CD4-positive, alpha-beta T cell treated with Interleukin-6 at 100 ng/mL for 8 hours (primary cell): ENCODE measurements at places on chromosomes 13 and 19.
A peak's percentile ranks its signal among the peaks of the same experiment; 100 is the strongest.

GRCh38 chr13:110683203-110683883, 22.6 kb downstream of the CARS2 start:
- DNase-seq: peak; percentile 23

DNA sequence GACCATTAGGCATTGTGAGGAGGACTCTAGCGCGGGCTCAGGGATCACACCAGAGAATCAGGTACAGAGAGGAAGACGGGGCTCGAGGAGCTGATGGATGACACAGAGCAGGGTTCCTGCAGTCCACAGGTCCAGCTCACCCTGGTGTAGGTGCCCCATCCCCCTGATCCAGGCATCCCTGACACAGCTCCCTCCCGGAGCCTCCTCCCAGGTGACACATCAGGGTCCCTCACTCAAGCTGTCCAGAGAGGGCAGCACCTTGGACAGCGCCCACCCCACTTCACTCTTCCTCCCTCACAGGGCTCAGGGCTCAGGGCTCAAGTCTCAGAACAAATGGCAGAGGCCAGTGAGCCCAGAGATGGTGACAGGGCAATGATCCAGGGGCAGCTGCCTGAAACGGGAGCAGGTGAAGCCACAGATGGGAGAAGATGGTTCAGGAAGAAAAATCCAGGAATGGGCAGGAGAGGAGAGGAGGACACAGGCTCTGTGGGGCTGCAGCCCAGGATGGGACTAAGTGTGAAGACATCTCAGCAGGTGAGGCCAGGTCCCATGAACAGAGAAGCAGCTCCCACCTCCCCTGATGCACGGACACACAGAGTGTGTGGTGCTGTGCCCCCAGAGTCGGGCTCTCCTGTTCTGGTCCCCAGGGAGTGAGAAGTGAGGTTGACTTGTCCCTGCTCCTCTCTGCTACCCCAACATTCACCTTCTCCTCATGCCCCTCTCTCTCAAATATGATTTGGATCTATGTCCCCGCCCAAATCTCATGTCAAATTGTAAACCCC, 2.8 kb upstream of the CEACAM5 start:
- no peak for DNase-seq

DNA sequence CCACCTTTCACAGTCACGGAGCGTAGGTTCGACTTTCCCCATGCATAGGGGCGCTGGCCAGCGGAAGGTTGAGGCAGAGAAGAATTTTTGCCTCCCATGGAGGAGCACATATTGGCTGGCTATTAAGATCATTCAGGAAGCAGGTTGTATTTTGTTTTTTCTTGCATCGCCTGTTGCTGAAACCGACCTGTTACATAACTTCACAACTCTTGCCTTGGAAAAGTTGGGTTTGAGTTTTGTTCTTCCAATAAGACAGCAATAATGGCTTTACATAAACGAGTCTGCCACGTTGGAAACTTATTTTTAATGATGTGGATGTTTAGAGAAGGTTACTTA, 1.4 kb downstream of the UPF1 start:
- no peak for DNase-seq

GRCh38 chr19:30649934-30650614, 277.9 kb downstream of the ZNF536 start:
- DNase-seq: no peak

DNA sequence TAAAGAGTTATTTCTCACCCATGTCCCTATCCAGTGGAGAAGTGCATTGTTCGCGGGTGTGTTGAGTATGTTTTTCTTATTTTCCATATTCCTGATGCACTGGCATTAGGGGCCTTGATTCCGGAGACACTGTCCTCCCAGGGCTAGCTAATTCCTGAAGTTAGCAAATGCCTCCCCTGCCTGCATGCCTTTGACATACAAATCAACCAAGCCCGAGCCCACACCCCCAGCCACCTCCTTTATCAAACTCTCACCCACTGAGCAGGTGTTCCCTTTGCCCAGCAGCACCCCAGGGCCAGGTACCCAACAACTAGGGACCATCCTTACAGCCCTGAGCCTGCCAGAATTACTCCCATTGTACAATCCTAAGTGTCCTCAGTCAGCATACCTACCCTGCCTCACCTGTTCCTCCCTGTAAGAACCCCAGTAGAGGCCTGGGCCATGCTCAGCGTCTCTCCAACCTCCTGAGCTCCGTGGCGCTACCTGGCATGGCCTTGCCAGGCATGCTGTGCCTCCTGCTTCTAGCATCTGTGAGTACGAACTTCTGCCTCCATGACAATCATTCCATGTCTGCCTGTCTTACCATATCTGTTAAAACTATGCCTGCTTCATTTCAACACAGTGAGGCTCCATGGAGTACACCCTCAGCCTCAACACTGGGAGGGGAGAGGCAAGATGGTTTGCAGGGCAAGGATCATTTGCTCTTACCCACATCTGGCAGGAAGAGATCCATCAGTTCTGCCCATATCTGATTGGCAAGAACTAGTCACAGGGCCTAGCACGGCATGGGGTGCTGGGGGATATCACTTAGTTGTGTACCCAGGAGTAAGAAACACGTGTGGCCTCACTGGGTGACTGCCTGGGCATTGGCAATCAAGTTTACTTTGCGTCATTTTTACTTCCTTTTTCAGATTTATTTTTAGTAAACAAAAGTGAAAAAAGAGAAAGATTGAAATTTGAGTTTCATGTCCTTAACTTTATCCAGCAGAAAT, 203.9 kb downstream of the SHISA2 start:
- no peak for DNase-seq

DNA sequence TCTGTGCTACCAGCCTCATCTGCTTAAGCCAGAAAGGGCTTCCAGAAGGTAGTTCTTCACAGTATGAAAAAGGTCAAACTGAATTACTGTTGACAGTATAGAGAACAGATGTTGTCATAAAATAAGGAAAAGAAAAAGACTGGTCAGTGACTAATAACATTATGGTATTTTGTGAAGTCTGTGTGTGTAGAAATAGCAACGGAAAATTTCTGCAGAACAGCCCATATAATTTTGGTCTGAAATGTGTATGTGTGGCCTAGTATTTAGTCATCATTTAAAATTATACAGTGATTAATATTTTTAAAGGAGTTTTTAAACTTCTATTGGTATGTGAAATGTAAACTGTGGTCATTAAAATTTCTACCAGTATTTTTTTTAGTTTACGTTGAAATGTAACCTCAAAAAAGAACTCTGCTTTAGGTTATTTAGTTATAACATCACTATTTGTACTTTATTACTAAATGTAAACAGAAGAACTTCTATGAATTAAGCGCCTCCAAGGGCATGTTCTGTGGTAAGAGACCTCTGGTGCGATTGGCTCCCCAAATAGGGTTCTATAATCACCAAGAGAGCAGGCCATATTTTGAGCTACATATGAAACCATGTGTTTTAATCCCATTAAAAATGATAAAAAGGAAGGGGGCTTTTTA, 3.3 kb upstream of the GPR183 start:
- DNase-seq: no peak

GRCh38 chr19:51703575-51704515, 10.7 kb downstream of the SPACA6 start:
- peak; percentile 96 for DNase-seq

- no peak for DNase-seq
Measured at GRCh38 chr19:31759359-31759758, 410.1 kb upstream of the TSHZ3 start.

- no peak for DNase-seq
Measured at GRCh38 chr13:30647824-30648521, 30.3 kb downstream of the USPL1 start.

GRCh38 chr13:112451512-112452379, 75.6 kb downstream of the SPACA7 start:
- no peak for DNase-seq

DNA sequence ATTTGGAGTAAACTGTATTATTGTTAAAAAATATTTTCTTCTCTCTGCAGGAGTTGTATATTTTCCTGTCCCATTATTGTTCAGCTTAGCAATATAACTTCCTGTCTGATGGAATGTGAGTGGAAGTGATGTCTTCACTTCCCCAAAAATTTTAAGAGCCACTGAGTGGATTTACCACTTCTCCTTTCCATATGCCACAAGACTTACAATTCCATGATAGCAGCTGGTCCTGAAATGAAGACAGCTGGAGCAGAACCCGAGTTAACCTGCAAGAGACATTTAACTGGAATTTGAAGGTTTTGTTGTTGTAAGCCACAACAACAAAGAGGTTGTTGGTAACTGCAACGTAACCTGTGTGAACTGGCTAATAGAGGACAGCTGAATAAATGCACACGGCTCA, 23.4 kb upstream of the TBC1D4 start:
- no peak for DNase-seq
